ENCODE measurements at places on chromosomes 1 and 21.

GRCh38 chr1:30707412-30708360, 15.7 kb downstream of the MATN1 start:
- DNase-seq = peak; percentile 48

GRCh38 chr1:2294033-2294724, 66.1 kb downstream of the SKI start:
- DNase-seq = peak; percentile 35

- no peak for DNase-seq
Measured at GRCh38 chr1:66684353-66684752, 67.9 kb upstream of the DYNLT5 start.

DNA sequence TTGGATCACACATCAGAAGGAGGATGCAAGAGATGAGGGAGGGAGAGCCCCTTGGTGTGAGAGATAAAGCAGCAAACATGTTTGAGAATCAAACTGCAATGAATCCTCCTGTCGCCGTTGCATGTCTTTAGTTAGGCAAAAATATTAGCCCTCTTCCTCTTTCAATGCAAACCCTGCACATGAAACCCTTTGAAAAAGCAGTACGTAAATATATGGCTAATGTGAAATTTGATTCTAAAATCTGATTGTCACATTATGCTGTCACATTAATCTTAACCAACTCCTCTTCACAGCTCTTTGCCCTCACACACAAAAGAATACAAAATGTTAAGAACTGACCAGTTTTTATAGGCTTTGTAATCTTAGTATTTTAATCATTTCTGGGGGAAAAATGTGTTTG, 63.4 kb downstream of the WDR64 start:
- DNase-seq = no peak

- no peak for DNase-seq
Measured at GRCh38 chr1:210233216-210233494, 559 bp downstream of the SERTAD4 start.

DNA sequence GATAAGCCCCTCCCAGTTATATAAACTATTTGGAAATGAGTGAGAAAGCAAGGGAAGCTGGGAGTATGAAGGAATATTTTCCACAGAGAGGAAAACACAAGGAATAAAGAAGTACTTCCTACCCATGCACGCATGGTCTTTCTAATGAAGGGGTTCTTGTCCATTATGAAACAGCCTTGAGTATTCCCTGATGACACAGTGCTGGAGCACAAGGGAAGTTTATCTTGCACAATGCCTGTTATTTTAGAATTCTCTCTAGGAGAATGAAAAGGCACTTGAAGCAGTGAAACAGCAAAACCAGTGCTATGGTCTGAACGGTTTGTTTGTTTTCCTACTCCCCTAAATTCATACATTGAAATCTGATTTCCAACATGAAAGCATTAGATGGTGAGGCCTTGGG, 38.6 kb upstream of the ADAMTS1 start:
- DNase-seq = peak; percentile 40

GRCh38 chr1:150604226-150604588, 24.8 kb upstream of the MCL1 start:
- no peak for DNase-seq

GRCh38 chr1:149945206-149945605, 8.5 kb upstream of the MTMR11 start:
- no peak for DNase-seq

DNA sequence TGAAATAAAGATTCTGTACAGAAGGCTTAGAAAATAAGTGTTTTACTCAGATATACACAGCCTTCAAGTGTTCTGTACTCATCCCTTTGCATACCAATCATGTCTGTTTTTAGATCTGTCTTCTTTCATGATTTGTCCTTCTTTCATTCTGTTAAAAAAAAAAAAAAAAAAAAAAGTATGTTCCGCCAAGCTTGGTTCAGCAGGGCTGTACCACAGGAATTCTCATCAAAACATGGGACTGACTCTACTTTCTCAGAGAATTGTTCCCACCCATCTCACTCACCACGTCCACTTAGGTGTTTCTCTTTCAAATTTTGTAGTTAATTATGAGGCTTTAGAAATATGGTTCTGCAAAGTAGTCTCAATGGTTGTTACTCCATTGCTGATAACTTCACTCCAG, 119.0 kb downstream of the AK5 start:
- DNase-seq = peak; percentile 59

DNA sequence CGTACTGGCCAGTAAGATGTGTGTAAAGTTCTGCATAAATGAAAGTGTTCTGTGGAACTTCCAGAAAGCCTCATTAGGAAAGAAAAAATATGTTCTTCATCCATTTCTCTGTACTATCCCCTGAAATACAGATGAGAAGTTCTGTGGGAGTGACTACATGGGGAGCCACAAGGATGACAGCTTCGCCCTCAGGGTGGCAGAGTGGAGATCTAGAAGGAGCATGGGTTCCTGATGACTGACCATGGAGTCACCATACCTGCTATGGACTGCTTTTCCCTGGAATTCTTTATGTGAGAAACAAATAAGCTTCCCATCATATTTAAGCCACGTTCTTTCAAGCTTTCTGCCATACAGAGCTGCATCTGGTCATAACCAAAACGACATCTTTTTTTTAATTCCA, 113.9 kb upstream of the RGS1 start:
- DNase-seq = no peak

- DNase-seq = no peak
Measured at GRCh38 chr1:215113776-215114153, 31.2 kb downstream of the KCNK2 start.

DNA sequence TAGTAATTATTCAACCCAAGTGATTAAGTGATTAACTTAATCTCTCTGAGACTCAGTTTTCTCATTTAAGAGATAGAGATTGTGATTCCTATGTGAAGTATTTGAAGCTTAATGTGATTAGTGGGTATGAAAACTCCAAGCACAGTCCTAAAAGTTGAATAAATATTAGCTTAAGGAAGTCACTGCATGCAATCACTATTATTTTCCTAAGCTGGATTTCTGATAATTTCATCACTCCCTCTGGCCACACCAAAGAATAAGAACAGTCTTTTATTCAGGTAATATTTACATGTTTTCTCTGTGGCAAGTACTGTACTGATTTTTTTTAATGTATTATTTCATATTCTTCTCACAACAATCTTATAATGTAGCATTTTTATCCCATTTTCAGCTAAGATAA, 31.1 kb downstream of the CD55 start:
- DNase-seq = no peak

- no peak for DNase-seq
Measured at GRCh38 chr1:113857776-113858175, 13.7 kb downstream of the PTPN22 start.

DNA sequence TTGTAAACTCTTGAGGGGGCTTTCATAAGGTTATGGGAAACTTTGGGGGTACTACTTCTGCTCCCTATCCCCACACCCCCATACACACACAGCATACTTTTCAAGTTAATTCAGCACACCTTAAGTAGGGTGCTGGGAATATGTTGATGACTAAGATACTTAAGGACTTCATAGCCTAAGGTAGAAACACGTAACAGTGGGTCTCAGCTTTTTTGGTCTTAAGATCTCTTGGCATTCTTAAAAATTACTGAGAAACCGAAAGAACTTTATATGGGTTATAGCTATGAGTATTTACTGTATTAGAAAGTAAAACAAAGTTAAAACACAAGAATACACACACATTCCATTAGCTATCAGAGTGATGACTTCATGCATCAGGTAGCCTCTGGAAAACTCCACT, 2.1 kb downstream of the OTUD3 start:
- no peak for DNase-seq

GRCh38 chr1:245124241-245124640, 30.5 kb upstream of the KIF26B start:
- no peak for DNase-seq

GRCh38 chr1:174999936-175000696, at the start of gene CACYBP:
Gene CACYBP (plus strand): TSS chr1:174999947. CDS start chr1:175000181, 234 bp downstream.
- no peak for DNase-seq

DNA sequence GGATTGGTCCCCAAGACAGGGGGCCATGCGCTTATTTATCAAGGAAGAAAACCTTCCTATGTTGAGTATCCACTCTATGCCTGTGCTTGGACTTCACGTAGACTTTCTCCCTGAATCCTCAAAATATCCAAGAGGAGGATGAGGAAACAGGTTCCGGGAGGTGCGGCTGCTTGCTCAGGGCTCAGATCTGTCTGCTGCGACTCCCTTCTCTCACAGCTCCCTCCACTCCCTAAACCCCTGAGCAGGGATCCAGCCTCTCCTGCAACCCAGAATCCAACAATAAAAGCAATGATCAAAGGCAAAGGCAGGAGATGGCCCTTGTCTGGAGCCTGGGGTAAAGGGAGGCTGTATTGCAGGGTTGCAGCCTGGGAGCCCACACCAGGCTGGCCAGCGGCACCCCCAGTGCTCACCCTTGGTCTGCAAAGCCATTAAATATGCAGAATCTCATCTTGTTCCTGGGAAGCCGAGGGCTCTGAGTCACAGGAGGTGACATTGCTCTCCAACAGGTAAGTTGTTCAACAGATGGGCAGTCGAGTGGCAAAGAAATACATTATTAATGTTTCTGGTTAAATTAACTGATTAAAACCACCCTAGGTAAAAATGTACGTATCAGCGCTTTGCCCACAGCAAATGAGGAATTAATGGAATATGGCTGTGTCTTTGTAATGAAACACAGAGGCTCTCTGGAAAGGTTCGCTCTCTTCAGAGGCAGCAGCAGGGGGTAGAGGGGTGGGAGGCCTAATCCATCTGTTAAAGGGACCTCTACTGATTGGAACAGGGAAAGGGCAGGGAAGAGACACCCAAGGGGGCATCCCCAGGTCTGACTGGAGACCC, 111.5 kb downstream of the GRIK3 start:
- DNase-seq = no peak

- no peak for DNase-seq
Measured at GRCh38 chr1:43597028-43597427, 52.9 kb upstream of the KDM4A start.

DNA sequence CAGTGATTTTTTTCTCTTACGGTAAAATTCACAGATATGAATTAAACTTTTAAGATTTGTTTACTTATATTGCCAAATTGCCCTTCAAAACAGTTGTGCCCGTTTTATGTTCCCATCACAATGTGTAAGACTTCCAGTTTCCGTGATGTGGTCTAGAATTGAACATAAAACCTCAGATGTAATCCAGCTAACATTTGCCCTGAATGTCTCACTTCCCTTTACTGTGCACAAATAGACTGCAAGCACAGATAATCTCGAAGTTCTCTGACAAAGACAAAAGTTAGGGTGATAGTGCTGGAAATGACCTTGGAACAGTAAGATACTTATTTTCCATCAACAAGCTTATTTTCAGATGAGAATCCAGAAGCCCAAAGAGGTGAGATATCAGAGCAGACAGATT, 177.5 kb downstream of the ZZZ3 start:
- peak; percentile 92 for DNase-seq

GRCh38 chr1:31064718-31065309, 703 bp downstream of the PUM1 start:
- no peak for DNase-seq

DNA sequence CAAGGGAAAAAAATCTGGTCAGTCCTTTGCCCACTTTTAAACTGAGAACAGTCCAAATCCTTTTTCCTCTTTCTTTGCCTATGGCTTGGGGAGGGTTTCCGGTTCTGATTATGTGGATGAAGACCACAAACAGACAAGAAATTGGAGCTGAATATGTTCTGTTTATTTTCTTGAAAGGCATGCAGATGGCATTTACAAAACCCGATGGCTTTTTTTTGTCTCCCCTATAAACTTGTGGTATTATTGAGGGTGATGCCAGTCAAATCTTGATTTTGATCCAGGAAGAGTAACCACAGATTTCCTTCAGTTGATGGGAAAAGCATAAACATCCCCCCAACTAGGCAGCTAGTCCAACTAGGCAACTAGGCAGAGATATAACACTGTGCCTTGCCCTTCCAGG, 38.9 kb downstream of the PLPP3 start:
- DNase-seq = no peak

DNA sequence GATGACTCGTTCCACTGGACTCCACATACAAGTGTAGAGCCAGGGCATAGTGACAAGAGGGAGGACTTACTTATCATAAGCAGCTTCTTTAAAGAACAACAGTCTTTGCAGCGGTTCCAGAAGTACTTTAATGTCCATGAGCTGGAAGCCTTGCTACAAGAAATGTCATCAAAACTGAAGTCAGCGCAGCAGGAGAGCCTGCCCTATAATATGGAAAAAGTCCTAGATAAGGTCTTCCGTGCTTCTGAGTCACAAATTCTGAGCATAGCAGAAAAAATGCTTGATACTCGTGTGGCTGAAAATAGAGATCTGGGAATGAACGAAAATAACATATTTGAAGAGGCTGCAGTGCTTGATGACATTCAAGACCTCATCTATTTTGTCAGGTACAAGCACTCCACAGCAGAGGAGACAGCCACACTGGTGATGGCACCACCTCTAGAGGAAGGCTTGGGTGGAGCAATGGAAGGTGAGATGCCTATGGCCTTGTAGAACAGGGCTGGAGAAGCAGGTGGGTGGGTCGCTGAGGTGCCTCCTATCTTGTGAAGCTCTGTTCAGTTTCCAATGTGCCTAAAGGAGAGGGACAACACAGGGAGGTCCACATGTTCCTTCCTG, 12.1 kb downstream of the MIA3 start:
- peak; percentile 32 for DNase-seq

- DNase-seq = peak; percentile 78
Measured at GRCh38 chr1:59692591-59692990, 122.2 kb upstream of the HOOK1 start.

DNA sequence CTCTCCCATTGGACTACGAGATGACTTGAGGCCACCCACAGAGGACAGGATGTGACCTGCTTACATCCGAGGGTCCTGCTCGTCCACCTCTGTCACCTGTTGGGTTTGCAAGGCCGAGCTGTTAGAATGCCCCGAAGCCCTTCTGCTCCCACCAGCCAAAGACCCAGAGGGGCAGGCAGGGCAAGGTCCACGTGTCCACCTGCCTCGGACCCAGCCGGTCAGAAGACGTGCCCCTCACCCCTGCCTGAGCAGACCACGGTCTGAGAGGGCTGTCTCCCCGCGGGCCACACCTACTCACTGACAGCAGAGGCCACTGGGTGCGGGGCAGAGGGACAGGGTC, 30.3 kb upstream of the TRAPPC10 start:
- DNase-seq = no peak

DNA sequence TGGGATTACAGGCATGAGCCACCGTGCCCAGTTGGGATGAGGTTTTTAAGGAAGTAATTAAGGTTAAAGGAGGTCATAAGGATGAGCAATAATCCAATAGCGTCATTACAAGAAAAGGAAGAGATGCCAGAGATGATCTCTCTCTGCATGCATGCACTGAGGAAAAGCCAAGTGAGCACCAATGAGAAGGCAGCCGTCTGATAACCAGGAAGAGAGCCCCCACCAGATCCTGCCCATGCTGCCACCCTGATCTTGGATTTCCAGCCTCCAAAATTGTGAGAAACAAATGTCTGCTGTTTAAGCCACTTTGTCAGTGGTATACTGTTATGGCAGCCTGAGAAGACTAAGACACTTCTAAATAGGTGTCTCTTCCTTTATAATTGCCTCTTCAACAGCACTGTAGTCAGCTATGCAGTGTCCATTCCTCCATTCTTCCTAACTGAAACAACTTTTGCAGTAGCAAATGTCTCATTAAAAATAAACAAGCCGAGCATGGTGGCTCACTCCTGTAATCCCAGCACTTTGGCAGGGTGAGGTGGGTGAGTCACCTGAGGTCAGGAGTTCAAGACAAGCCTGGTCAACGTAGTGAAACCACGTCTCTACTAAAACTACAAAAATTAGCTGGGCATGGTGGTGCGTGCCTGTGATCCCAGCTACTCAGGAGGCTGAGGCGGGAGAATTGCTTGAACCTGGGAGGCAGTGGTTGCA, 216.2 kb upstream of the RUNX1 start:
- peak; percentile 75 for DNase-seq

Data from amniotic epithelial cell (primary cell).